Activated CD4-positive, alpha-beta T cell treated with anti-CD3 and anti-CD28 coated beads, Interleukin-10, Interleukin-2, amounts not matched to agents 100 ng/mL and 50 ng/mL, durations not matched to agents 16 hours and 8 hours (primary cell): ENCODE measurements at places on chromosomes 3 and 15.

DNA sequence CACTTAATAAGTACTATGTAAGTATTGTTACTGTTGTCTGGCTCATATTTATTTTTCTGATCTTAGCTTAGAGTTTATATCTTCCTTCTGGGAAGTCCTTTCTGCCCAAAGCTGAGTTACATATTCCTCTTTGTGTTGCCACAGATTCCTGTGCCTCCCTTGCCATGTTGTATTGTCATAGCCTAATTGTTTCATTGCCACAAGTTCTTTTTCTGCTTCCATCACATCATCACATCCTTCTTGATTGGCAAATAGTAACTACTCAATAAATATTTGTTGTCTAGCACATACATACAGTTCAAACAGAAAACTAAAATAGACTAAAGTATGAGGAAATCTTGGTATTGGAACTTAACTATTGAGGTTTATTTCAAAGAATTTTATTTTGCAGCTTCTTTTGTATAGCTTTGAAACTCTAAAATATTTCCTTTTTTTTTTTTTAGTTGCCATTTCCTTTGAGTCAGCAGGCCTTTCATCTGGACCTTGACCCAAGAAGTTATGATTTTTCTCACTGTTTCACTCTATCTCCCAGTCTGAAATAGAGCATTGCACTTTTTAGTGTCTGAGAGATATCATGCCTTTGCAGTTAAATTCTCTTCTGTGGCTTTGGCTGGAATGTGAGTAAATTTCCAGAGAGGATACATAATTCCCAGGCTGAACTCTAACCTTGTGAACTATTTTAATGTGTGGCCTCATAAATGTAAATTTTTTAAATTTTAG lies 98.2 kb downstream of the ZNF609 start:
- DNase-seq, result no peak

- DNase-seq, result no peak
These were observed 238.1 kb upstream of the STT3B start for GRCh38 chr3:31294430-31295149.

DNA sequence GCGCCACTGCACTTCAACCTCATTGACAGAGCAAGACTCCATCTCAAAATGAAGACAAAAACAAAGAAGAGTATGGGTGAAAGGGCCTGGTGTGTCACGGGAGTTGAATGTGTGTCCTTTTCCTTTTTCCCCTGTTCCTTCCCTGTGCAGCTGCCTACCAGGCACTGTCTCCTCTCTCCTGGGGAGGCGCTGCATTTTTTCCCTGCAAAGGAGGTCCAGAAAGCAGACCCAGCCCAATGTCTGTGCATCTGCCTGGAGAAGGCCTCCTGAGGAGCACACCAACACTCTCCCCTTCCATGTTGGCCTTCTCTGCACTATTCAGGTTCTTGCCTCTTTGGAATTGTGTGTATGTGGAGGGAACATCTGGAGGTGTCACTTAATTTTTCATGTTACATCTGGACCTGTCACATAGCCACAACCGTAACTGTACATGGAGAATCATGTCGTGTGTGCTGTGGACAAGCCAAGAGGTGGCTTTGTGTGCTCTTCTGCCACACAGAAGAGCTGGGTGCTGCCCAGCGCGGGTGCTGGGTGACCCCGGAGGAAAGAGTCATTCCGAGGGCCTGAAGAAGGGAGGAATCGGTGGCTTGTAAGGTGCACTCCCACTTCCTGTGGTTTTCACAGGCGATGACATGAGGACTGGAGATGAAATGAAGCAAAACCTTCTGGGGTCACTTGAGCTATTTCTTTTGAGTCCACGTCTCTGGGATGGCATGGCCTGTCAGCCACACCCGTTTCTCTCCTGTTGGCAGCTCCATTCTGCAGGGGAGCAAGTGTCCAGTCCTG lies 46.5 kb upstream of the CGNL1 start:
- no peak for DNase-seq

GRCh38 chr3:134017490-134017889 lies 12.2 kb downstream of the SLCO2A1 start:
- DNase-seq, result no peak

- no peak for DNase-seq
These were observed 1455.6 kb upstream of the GBE1 start for GRCh38 chr3:83216919-83217594.

DNA sequence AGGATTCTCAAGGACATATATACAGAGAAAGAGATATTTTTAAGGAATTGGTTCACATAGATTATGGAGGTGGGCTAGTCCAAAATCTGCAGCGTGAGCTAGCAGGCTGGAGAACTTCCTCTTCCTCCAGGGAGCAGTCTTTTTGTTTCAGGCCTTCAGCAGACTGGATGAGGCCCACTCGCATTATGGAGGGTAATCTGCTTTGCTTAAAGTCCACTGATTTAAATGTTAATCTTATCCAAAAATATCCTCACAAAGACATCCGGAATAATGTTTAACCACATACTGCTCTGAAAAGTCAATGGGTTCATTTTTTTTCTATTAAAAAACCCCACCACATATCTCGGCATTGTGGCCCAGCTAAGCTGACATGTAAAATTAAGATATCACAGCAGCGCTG lies 22.2 kb upstream of the NRROS start:
- DNase-seq, result no peak

- DNase-seq, result no peak
These were observed 65.2 kb downstream of the SLC9C1 start for GRCh38 chr3:112228786-112229185.
